IMR-90 (cell line): ENCODE measurements at places on chromosomes 2 and 18.

- no peak for DNase-seq
These were observed 24.2 kb downstream of the HPCAL1 start for GRCh38 chr2:10326707-10327594.

- DNase-seq = peak; percentile 93
These were observed 88.4 kb downstream of the BCL2L11 start for GRCh38 chr2:111209045-111209514.

- DNase-seq = peak; percentile 98
These were observed 1004.4 kb upstream of the CDH2 start for GRCh38 chr18:29181151-29181901.

DNA sequence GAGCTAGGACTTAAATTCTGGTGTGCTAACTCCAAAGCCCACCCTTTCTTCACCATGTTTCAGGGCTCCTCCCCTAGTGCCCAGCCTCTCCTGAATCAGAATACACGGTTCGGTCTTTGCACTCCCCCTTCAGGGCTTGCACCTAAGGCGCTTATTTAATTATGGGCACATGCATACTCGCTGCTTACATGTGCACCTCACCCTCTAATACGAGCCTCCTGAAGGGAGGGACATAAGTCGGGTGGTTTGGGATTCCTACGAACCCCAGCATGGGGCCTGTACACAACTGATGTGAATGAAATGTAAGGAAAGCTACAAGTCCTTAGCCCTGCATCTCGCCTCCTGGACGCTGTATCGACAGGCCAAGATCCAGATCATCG is 435 bp downstream of the IFT172 start:
- peak; percentile 21 for DNase-seq

DNA sequence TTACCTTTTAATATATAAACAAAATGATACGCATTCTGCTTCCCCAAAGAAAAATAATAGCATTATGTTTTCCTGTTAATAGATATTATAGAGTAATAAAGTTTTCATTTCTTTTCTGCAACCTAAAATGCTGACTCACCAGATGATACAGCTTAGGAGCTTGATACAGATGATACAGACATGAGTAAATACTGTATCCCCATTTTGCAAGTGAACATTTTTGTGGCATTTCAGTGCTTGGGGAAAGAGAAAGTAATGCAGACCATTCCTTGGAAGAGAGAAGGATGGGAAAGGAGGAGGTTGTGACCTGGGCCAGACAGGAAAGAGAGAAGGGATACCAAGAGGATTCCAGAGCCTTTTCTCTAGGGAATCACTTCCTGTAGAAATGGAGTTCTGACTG is 97.5 kb upstream of the FSHR start:
- peak; percentile 77 for DNase-seq

GRCh38 chr2:189555232-189555631 is 25.4 kb downstream of the SLC40A1 start:
- DNase-seq = peak; percentile 28

- no peak for DNase-seq
These were observed 471.7 kb upstream of the CDH20 start for GRCh38 chr18:60861575-60861974.
